Activated effector memory CD4-positive, alpha-beta T cell treated with Interleukin-2 at 50 U/mL for 16 hours (primary cell): ENCODE measurements at places on chromosomes 13 and 19.

- no peak for DNase-seq
Measured at GRCh38 chr13:50608370-50608769, 235.1 kb downstream of the DLEU7 start.

DNA sequence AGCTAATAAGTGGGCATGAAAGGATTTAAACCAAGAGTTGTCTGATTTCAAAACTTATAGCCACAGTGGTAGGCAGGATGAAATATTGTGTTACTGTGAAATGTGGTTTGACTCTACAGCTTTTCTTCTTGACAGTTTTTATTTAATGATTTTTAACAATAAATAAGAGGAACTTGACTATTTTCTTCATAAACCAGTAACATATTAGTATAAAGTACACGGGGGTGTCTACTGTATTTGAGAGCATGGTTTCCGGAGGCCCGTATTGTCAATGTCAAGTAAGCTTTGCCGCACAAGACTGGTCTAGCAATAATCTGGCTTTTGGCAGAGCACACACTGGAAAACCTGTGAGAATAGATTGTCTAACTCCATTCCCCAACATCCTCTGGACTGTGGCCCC is 894.5 kb downstream of the PCDH9 start:
- no peak for DNase-seq

DNA sequence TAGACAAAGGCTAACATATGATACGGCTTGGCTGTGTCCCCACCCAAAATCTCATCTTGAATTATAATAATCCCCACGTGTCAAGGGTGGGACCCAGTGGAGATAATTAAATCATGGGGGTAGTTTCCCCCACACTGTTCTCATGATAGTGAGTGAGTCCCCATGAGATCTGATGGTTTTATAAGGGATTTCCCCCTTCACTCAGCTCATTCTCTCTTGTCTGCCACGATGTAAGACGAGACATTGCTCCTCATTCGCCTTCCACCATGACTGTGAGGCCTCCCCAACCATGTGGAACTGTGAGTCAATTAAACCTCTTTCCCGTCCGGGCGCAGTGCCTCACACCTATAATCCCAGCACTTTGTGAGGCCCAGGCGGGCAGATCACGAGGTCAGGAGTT is 143.5 kb downstream of the RXFP2 start:
- no peak for DNase-seq

- DNase-seq, result no peak
Measured at GRCh38 chr13:45482571-45483173, 17.9 kb downstream of the COG3 start.

DNA sequence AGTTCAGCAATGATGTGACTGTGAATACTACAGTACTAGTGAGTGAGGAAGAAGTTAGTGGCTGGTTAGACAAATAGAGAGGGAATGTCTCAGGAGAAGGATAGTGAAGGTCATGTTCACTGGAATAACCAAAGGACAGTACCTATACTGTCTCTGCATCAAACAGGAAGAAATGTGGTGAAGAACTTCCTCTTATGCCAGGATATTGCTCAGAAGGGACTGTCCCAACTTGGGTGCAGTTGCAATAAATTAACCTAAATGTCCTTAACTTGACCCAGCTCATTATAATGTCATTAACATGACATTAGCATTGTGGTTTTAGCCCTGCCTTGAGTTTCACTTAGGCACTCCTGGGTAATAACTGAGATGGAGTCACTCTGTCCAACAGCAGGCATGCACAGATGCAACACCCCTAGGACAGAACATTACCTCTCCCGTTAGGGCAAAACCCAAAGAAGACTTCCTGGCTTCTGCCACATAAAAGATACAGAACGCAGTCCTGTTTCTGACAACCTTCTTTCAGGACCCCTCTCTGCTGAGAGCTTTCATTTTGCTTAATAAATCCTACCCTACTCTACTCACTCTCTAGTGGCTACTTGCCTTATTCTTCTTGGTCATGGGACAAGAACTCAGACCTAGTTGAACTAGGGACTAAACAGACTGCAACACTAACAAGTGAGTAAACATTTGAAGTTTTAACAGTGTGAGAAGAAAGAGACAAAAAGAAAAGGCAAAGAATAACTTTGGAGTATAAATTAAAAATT is 1591.6 kb upstream of the MIR17HG start:
- no peak for DNase-seq
